ENCODE measurements at places on chromosomes 16 and 17.

- DNase-seq = no peak
These were observed 4.4 kb upstream of the DHX40 start for GRCh38 chr17:59561042-59561441.

DNA sequence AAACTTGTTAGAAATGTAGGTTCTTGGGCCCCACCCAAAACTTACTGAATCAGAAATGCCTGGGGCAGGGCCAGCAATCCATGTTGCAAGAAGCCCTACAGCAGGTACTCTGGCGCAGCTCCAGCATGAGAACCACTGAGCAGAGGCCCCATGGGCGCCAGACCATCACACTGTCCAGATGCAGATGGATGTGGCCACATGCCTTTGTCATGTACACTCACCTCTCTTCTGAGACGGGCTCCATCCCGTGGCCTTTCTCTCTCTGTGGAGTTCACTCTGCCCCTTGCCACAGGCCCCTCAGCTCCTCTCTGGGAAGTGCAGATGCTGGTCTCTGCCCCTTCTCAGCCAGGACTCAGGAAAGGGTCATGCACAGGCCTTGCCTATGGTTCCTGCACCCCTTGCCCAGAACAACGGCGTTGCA, 2.3 kb upstream of the CCNF start:
- no peak for DNase-seq

DNA sequence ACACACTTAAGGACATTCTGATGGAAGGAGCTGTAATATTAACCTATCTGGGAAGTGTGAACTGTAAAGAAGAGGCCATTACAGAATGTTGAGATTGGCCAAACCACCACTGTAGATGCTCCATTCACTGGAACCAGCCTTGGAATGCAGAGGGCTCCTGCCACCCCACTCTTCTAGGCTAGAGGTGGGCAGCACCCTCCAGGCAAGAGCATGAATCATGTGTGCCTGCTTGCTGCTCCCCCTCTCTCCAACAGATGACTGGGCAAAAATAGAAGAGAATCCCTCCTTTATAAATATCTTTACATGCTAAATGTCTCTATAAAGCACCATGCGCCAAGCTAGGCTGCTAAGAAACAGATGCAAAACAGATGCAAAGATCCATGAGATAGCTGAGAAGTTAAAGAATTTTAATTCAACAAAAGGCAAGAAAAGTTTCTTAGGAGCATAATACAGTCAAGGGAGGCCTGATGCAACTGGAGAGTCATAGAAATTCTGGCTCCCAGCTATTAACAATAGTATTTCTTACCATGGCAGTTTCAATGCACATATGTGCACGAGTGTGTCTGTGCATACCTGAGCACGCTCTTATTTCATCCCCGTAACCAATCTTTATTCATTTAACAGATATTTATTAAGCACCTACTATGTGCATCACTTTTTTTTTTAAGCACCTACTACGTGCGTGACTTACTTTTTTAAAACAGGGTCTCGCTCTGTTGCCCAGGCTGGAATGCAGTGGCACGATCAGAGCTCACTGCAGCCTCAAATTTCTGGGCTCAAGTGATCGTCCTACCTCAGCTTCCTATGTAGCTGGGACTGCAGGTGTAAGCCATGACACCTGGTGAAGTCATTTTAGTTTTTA, 53.6 kb downstream of the GRIN2A start:
- DNase-seq = no peak

GRCh38 chr17:75096082-75096625, 8.4 kb downstream of the SLC16A5 start:
- no peak for DNase-seq

GRCh38 chr17:77801545-77802332, 156.8 kb upstream of the TNRC6C start:
- DNase-seq = no peak

GRCh38 chr17:10112962-10113361, 85.4 kb downstream of the GAS7 start:
- no peak for DNase-seq

DNA sequence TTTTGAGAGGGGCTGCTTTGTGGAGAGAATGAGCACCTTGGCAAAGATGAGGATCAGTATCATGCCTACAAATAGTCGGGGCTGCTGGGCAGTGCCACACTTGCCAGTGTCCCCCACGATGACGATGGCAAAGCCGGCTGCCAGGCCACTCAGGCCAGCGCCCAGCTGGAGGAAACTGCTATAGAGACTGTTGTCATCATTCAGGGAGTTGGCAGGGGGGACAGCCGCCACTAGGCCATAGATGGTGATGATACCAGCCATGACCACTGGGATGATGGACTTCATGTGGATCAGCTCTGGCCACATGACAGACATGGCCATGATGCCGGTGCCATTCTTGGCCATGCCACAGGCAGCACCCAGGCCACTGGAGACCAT, 23.8 kb downstream of the MINK1 start:
- no peak for DNase-seq

DNA sequence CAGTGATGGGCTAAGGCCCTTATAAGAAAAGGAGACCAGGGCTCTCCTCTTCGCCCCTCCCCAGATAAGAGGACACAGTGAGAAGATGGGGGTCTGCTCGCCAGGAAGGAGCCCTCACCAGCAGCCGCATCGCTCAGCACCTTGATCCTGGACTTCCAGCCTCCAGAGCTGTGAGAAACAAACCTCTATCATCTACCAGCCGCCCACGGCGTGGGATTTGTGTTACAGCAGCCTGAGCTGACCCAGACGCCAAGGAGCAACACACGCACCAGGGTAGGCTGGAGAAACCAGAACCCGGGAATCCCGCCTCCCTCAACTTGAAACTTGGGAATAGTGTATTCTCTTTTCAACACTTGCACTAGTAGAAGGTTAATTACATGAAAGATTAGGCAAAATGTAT, 4.2 kb upstream of the ZG16B start:
- DNase-seq = no peak

DNA sequence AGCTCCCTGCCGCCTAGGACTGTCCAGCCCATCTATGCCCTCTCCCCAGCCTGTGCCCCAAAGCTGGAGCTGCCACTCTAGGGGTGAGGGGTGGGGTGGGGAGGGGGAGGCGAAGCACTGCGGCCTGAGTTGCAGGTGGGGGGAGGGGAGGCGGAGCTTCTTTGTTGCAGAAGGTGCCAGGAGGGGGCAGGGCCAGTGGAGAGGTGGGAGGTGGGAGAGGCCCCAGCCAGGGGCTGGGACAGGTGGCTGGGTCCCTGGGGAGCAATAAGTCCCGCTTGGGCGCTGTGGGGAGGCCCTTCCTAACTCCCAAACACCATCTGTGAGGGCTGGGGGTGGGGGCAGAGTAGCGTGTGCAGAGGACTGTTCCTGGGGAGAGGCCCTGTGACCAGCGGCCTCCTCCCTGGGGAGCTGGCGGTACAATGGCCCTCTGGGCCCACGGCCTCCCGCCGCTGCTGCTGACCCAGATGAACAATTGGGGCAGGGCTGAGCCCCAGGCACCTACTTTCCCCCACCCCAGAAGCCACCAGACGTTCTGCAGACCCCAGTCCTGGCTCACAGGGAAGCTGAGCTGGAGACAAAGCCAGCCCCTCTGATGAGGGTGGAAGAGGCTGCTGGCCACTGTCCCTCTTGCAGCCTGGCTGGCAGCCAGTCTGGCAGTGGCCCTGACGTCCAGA, 2.2 kb upstream of the NTN3 start:
- no peak for DNase-seq

DNA sequence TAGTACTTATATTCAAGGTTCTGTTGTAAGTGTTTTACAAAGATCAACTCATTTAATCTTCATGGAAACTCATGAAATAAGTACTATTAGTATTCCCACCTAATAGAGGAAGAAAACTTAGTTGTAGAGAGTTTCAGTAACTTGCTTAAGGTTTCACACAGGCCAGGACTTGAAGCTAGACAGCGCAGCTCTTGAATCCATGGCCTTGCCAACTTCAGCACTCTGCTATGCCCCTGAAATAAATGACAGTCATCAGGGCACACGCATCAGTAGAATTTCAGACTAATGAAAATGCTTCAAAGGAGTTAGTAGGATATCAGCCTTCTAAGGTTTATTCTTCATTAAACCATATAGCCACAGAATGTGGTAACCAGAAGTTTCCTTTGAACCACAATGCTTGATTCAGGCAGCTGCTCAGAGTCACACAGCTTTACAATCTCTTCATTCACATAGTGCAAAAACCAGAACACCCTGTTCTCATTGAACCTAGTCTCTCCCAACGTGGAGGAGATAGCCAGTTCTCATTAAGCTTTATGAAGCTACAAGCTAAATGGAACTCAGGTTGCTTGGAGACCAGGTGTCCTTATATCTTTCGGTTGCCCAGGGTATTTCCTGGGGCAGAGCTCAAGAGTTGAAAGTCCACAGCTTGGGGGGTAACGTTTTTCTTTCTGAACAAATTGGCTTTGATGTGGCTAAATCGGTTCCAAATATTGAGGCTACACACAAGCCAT, 39.7 kb downstream of the KCNJ2 start:
- no peak for DNase-seq
